ENCODE measurements at places on chromosomes 12 and 14.

- no peak for DNase-seq
Measured at GRCh38 chr14:103641161-103641560, 12.2 kb downstream of the KLC1 start.

GRCh38 chr12:6120796-6121473 is 3.5 kb downstream of the VWF start:
- no peak for DNase-seq

DNA sequence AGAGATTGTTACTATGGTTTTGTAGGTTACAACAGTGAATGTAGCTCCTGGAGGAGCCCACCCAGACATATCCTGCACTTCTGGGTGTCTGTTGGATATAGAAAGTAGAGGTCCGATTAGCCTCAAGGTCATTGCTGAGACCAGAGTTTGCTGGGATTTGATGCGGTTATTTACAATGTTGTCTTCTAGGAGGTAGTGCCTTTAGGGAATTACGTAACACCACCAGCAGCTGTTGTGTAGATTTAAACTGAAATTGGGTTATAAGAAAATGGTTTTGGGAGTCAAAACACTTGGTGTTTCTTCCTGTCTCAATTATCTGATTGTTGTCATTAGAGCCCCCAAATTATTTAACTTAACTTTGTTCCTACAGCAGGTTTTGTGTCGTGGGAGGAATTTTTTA is 225.3 kb upstream of the PELI2 start:
- DNase-seq, result no peak

DNA sequence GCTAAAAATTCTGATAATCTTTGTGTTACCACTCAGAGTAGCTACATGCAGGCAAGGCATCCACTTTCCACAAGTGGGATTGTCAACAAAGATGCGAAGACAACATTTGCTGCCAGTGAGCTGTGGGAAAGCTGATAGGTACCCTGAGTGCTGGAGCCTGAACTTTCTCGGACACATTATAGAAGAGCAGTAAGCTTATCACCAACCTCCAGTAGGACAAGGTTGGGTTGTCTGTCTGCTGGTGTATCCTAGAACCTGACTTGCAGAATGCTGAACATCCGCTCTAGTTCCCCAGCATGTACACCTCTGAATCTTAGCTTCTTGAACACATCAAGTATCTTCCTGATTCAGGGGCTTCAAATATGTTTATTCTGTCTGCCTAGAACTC is 103.8 kb upstream of the PPM1H start:
- DNase-seq, result no peak

- no peak for DNase-seq
Measured at GRCh38 chr14:93528884-93529558, 98.3 kb downstream of the UNC79 start.

GRCh38 chr14:99252940-99253868 is 18.8 kb downstream of the BCL11B start:
- peak; percentile 34 for DNase-seq

DNA sequence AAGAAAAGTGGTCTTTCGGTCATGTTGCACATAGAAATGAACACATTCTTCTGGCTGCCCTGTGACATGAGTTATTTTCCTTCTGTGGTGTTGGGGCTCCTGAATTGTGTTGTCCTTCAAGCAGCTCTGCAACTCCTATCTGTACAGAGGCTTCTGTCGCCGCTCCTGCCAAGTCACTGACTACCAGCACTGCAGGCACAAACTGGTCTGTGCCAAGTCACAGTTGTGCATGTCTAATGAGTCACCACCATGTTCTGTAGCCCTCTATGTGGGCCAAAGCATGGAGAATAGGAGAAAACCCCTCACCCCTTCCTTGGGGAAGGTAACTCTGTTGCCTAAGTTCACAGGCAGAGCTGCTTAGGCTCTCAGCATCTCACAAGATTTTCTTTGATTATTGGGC is 283.3 kb downstream of the RPL10L start:
- no peak for DNase-seq

GRCh38 chr14:75533791-75534555 is 11.7 kb downstream of the BATF start:
- DNase-seq, result no peak

GRCh38 chr14:48853159-48853558 is 733.0 kb downstream of the RPS29 start:
- no peak for DNase-seq

DNA sequence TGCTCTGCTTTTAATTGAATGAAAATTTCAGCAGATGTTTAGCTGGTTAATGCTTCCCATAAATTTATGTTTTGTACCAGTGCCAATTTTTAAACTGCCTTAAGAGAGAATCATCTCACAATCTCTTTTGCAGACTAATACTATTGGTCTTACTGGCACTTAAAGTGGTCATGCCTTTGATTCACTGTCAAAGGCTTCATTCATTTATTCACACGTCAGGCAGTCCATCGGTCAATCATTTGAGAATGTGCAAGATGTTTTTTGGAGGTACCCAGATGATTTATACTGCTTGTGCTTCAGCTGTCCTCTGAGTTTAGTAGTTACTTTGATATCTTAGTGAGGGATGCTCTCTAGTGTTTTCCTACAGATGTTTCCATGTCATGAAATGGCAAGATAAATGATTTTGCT is 83.4 kb downstream of the NAV3 start:
- no peak for DNase-seq

DNA sequence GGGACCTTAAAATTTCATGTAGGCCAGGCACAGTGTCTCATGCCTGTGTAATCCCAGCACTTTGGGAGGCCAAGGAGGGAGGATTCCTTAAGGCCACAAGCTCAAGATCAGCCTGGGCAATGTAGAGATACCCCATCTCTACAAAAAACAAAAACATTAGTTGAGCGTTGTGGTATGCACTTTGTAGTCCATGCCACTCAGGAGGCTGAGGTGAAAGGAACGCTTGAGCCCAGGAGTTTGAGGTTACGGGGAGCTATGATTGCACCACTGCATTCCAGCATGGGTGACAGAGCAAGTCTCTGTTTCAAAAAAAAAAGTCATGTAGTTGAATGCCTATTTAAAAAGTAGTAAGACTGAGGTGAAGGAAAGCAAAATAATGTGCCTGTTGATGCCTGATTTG is 83.5 kb downstream of the TTC6 start:
- no peak for DNase-seq

GRCh38 chr14:68741839-68742470 is 50.9 kb downstream of the ZFP36L1 start:
- no peak for DNase-seq

DNA sequence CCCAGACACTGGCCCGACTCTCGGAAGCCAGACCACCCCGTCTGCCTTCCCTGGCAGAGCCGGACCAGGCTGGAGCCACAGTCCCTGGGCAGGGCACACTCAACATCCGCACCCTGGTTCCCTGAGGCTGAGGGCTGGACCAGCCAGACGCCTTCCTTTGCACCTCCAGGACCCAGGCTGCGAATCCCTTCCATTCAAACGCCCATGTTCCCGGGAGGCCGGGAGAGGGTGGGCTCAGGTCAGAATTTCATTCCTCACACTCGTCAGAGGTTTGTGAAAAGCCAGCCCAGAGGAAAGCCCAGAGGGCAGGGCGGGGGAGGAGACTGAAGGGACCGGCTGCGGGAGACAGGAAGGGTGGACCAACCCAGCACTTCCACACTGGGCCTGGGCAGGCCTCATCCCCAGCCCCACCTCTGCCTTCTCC is 58.7 kb downstream of the LRRC74A start:
- no peak for DNase-seq

GRCh38 chr12:89516633-89517032 is 8.0 kb downstream of the GALNT4 start:
- DNase-seq, result no peak

DNA sequence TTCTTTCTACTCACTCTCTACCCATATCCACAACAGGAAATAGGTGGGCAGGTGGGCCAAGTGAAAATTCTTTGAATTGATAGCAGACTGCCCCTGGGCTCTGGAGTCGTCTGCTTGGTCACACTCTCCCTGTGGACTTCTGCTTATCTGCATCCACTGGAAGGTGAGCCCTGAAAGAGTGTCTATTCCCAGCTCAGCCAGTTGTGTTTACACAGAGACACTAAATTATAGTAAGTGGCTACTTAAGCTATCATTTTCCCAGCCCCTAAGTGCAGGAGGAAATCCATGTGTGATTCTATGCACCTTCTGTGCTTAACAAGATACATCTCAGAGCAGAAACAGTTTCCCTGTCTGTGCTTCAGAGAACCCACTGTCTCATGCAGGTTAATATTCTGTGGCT is 338.4 kb downstream of the FUT8 start:
- no peak for DNase-seq

GRCh38 chr14:99598774-99599173 is 5.2 kb downstream of the CCDC85C start:
- no peak for DNase-seq

Measured in HEK293T (cell line).